NCI-H510A treated with DMSO at 0.1 percent for 48 hours (cell line): ENCODE measurements at places on chromosomes 4 and X.

- DNase-seq, result no peak
Measured at GRCh38 chr4:152773339-152773738, 6.2 kb downstream of the TIGD4 start.

DNA sequence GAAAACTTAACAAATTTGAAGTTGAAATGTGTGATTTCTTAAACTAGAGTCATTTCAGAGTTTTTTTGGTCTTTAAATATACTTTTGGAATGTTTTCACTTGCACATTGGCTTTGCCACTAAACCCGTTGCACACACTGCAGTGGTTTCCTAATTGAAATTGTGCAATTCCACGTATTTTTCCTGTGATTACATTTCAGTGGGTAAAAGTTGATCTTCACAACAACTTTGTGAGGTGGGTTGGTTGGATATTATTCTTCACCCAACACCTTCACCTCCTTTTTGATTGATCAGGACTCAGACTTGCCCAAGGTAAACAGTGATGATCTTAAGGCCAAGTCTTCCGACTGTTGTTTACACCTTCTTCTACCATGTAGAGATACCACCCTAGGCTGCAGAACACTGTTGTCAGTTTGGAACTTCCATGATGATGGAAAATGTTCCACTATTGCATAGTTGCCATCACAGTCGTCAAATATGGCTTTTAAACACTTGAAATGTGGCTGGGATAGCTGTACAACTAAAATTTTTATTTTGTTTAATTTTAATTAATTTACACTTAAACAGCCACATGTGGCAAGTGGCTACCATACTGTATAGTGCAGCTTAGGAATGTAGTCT, 13.7 kb downstream of the SEPTIN11 start:
- DNase-seq, result no peak

- no peak for DNase-seq
Measured at GRCh38 chr4:11843340-11843739, 414.6 kb upstream of the HS3ST1 start.

GRCh38 chrX:132751063-132751690, 207.3 kb downstream of the HS6ST2 start:
- peak; percentile 58 for DNase-seq

- no peak for DNase-seq
Measured at GRCh38 chrX:10882484-10882883, 228.6 kb upstream of the HCCS start.

GRCh38 chr4:104859601-104860237, 287.0 kb upstream of the TET2 start:
- DNase-seq, result no peak

DNA sequence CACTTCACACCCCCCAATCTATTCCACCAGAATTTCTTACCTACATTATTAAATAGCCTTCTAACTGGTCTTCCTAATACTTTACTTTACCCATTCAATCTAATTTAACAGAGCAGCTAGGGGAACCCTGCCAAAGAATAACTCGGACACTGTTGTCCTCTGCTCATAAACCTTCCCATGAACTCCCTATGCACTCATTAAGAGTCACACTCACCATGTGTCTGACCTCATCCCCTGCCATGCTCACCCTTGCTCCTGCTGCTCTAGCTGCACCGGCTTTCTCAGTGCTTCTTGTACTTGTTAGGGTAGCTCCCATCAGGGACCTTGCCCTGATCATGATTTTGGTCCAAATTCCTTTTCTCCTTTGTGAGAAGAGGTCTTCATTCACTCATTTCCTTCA, 54.6 kb upstream of the GUCY1A1 start:
- DNase-seq, result no peak

GRCh38 chrX:130994671-130995070, 63.5 kb upstream of the ARHGAP36 start:
- peak; percentile 26 for DNase-seq

DNA sequence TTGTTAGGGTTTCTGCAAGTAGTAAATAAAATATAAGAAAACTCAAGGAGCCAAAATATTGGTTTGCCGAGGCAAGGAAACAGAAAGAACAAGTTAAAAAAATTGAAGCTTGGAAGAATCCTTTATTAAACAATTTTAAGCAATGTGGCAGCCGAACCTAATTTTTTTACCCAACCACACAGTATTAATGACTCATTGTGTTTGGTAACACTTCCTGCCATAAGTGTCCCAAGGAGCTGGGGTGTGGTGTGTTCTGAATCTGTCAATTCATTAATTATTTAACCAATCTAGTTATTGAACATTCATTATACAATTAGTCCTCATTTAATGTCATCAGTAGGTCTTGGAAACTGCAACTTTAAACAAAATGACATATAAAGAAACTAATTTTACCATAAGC, 19.3 kb upstream of the CPE start:
- no peak for DNase-seq

DNA sequence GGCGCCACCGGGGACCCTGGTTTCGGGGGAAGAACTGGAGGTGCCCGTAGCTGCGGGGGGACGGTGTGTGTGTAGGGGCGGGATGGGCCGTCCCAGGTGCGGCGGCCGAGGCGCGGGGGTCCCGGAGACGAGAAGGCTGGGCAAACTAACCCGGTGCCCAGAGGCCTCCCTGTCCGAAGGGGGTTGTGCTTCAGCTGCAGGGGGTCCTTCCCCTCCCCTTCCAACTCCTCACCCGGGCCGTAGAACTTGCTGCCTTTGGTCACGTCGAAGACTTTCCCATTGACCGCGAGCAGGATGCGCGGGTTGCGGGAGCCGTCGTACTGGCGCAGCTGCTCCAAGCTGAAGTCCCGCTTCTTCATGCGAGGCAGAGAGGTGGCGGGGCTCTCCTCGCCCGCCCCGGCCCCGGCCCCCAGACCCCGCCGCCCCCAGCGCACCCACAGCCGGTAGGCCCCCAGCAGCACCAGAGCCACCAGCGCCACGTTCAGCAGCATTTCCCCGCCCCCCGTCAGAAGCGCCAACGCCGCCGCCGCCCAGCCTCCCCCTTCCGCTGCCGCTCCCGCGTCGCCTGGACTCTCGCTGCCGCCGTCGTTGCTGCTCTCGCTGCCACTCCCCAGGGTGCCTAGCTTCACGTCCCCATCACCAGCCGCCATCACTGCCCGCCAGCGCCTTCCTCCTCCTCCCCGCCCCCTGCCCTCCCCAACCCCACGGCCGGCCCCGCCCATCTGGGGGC, at the start of gene PGRMC2:
Gene PGRMC2, minus strand, starts transcription at position 673 of the 730 bp plus-strand sequence. Its CDS starts 23 bp downstream, at position 650.
- DNase-seq, result no peak

- DNase-seq, result no peak
Measured at GRCh38 chr4:62835631-62836030, 1573.6 kb downstream of the TECRL start.

DNA sequence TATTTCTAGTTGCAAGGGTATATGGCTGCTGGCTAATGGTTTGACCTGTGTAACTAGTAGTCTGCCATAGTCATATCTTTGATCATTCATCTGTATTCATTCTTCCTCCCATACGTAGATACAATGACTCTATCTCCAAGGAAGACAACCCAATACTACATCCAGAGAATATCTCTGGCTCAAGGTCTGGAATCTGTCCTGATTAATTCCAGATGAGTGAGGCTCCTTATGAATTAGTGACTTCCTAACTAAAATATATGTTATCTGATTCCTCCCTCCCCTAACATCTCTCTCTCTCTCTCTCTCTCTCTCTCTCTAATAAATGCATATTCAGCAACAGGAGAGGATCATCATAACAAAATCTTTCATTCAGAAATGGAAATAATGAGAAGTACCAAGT, 641.5 kb downstream of the FAT4 start:
- DNase-seq, result no peak

- no peak for DNase-seq
Measured at GRCh38 chr4:48356355-48356754, 15.0 kb downstream of the SLAIN2 start.

DNA sequence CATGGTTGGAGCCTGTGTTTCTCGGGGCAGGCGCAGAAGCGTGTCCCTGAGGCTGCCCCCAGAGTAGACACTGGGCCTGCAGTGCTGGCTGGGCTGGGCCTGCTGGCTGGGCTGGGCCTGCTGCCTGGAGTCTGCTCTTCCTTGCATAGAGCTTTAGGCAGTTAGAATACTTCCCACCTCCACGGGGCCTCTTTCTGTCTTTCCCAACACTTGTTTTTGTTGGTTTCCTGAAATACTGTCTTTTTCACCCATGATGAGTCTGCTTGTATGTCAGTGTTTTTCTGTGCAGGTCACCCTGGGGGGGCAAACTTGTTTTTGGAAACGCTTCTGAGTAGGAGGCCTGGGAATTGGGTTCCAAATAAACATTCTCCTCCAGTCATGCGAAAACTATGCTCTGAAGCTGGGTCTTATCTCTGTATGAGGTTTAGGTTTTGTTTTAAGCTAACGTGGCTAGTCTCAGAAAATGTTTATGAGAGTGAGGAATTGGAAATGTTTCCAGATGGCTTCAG, 32.2 kb downstream of the TRMT44 start:
- DNase-seq, result no peak

- DNase-seq, result no peak
Measured at GRCh38 chr4:62455871-62456270, 1255.7 kb downstream of the ADGRL3 start.

DNA sequence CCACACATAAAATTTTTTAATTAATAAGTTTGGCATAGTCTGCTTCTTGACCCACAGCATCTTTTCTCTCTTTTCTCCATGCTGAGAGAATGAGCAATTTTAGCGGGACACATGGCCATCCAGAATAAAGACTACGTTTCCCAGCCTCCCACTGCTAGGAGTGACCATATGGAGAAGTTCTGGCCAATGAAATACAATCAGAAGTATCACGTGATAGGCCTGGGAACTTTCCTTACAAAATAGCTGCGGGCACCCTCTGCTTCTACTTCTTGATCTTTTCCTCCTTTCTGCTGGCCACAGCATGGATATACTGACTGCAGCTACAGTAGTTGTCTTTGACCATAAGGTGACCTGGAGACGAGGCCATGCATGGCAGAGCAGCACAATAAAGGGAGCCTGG, 348.0 kb downstream of the BCOR start:
- DNase-seq, result no peak

DNA sequence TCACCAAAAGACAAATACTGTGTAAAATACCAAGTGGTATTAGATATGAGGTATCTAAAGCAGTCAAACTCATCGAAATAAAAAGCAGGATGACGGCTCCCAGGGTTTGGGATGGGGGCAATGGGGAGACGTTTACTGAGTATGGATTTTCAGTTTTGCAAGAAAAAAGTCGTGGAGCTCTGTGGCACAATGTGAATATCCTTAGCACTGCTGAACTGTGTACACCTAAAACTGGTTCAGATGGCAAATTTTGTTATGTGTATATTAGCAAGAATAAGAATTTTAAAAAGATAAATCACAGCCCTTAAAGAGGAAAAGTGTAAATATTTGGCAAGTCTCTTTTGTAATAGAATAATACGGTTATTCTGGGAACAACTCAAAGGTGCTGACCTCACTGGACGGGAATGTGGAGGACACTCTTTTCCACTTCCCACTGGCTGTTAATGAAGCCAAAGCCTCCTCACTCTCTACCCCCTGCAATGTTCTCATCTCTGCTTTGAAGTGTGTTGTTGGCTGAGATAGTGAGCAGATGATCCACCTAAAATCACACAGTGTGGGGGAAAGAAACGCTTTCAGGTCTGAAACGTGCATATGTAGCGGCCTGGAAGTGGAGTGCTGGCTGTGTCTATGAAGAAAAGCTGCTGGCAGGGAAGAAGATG, 49.2 kb downstream of the SEL1L3 start:
- no peak for DNase-seq

DNA sequence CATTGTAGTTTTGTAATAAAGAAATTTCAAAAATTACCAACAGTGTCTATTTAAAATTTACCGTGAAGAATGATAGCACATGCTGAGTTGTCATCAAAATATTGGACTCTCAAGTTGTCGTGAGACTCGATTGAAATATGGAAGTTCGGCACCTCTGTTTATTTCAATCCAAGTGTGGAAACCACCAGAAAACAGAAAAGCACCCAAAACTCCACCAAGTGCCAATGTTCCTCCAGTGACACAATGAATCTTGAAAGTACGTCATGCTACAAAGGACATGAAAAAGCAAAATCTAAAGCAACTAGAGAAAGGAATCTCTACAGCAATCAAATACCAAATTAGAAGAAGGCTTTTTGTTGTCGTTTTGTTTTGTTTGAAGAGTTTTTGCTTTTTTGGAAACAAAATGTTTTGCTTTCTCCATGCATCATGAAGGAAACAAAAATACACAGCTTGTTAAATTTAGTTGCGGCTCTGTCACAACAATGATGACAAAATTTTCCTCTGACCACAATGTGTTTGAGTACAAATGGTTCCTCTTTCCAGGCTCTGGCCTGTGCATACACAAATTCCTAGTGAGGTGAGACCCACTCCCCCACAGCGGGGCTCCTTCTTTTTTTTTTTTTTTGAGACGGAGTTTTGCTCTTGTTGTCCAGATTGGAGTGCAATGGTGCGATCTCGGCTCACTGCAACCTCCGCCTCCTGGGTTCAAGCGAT, 9.6 kb upstream of the IL13RA1 start:
- no peak for DNase-seq

DNA sequence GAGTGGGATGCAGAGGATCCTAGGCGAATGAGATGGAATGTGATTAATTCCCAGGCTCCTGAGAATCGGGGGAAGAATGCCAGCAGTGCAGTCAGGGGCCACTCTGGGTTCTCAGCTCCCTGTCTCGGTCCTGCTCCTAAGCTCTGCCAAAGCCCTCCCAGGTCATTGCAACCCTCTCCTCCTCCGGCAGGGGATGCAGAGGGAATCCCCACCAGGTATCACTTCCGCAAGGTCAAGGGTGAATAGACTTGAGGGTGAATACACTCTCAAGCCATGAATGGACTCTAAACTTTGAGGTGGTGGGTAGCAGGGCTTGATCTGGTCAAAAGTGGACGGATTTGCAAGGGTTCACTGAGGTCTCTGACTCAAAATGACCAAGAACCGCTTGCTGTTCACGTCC, 139.3 kb upstream of the MXRA5 start:
- no peak for DNase-seq

- peak; percentile 35 for DNase-seq
Measured at GRCh38 chrX:39063037-39063436, 261.8 kb downstream of the MID1IP1 start.

DNA sequence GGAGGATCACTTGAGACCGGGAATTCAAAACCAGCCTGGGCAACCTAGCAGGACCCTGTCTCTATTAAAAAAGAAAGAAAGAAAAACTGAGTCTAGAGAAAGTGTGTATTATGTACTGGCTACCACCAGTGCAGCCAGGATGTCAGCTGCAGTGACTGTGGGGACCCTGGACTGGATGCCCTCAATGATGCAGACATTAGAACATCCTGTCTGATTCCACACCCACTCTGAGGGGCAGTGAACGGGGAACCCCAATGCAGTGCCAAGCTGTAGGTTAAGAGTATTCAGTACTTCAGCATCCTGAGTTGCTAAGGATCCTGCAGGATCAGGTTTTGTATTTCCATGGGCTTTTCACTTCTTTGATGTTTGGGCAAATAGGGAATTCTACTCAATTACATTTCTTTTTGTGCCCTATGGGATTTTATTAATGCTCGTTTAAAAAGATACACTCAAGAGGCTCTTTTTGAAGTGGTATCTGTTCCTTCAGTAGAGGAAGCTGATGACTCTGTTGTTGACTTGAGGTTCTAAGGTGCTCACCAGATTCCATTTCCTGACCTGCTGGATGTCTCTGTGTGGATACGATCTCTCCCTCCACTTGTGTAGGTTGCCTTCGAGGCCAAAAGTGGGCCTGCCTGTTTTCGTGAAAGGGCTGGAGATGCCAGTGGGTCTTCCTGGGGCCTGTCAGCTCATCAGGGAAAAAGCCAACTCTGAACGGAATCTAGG, 85.9 kb upstream of the CLCN4 start:
- DNase-seq, result no peak
